ENCODE measurements at places on chromosomes 4 and X.

- DNase-seq, result no peak
Measured at GRCh38 chr4:104394406-104395167, 100.1 kb downstream of the CXXC4 start.

DNA sequence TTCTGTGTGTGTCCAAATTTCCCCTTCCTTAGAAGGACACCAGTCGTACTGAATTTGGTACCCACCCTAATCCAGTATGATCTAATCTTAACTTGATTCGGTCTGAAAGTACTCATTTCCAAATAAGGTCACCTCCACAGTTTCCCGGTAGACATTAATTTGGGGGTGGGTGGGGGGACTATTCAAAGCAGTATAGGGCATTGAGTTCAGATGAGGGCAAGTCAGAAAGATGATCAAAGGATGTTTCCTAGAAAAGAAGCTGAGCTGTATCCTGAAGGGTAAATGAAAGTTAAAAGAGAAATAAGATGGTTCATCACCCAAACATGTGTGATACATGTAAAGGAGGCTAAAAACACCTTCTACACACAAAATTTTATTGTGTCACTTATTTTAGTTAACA lies 42.0 kb upstream of the SCRG1 start:
- DNase-seq, result no peak

- no peak for DNase-seq
Measured at GRCh38 chr4:153676486-153676885, 7.6 kb upstream of the TLR2 start.

GRCh38 chr4:15314974-15315373 lies 112.9 kb upstream of the C1QTNF7 start:
- no peak for DNase-seq

- no peak for DNase-seq
Measured at GRCh38 chr4:92501456-92501855, 197.7 kb downstream of the GRID2 start.

DNA sequence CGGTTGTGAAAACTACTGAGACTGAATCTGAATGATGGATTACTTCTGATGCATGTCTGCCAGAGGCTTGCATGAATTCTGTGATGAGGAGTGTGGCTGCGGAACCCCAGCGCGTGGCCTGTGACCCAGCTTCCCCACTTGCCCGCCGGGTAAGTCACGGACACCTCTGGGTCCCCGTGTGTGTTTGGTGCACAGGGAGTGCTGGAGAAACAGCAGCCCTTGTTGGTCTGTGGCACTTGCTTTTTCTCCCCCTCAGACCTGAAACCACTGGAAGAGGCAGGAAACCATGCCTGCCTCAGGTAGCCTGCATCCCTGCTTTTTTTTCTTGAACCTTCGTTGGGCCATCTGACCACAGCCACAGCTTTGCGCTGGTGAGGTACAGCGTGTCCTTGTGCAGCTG lies 51.9 kb upstream of the TADA2B start:
- DNase-seq, result no peak

DNA sequence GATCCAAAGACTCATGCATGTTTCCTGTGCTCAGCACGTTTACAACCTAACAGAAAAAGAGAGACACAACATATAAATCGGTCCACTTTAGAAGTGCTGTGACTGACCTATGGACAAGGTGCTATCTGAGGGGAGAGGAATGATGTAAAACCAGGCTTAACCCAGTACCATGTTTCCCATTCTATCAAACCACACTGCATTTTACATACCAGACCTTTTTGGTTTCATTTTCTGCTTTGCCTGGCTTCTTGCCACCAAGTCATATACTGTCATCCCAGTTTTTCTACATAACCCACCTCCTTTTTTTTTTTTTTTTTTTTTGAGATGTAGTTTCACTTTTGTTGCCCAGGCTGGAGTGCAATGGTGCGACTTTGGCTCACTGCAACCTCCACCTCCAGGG lies 82.2 kb downstream of the KLF8 start:
- DNase-seq, result no peak

- DNase-seq, result no peak
Measured at GRCh38 chrX:24774650-24775049, 80.9 kb downstream of the POLA1 start.

- DNase-seq, result peak; percentile 30
Measured at GRCh38 chrX:125205133-125205917, 114.3 kb upstream of the TEX13C start.

GRCh38 chr4:88008122-88008742 lies 797 bp downstream of the PKD2 start:
- peak; percentile 67 for DNase-seq

DNA sequence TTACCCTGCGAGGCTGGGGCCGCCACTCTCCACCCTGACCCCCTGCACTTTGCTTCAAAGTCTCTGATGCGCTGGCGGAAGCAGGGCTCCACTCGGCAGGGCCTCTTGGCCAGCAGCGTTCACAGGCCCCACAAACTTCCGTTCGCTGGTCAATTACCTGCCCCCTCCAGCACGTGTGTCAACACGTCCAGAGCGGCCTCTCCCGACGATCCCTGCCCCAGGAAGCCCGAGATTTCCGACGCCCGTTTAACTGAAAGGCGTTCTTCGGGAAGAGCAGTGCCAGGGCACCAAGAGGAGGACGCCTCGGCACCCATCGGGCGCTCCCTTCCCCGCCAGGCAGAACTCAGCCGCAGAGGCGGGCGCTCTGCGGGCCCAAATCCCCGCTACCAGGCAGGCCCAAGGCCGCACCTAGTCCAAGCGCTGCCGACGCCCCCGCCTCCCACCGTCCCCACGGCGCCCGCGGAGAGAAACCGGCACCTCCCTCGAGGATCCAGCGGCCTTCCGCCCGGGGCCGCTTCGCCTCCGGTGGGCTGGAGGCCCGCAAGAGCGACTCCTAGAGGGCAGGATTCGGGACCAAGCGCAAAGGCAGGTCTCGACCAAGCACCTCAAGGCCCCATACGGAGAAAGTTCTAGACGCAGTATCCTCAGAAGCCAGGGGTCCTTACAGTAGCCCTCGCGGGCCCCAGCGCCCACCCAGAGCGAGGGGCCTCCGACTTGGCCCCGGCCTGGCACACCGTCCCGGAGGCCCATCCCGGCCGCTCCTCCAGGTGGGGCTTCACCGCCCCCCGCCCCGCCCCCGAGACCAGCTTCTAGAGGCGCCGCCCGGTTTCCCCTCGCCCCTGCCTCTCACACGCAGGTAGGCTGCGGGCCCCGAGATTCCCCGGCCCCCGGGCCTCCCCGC lies 586 bp downstream of the BCAP31 start:
- DNase-seq, result peak; percentile 70

DNA sequence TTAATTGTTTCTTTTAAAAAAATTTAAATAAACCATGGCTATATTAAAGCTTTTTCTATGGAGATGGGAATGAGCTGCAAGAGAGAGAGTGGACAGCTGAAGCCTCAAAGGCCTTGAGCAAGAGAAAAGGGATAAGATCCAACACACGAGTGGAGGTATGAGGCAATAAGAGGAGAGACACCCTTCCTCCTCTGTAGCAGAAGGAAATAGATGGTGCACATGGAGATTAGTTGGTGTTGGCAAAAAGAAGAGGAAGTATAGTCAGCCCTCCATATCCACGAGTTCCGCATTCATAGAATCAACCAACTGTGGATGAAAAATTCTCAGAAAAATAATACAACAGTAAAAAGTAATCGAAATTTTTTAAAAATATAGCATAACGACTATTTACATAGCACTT lies 3.2 kb downstream of the CXorf38 start:
- DNase-seq, result no peak

DNA sequence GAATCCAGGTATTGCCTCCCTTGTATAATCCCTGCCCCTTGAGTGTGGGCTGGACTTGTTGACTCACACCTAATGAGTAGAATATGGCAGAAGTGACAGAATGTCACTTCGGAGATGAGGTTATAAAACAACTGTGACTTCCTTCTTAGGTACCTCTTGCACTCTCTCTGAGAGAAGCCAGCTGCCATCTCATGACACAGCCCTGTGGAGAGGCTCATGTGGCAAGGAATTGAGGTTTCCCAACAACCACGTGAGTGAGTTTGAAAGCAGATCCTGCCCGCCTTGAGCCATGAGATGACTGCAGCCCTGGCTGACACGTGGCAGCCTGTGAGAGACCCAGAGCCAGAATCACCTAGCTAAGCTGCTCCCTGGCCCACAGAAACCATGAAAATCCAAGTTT lies 13.5 kb downstream of the ASB11 start:
- no peak for DNase-seq

DNA sequence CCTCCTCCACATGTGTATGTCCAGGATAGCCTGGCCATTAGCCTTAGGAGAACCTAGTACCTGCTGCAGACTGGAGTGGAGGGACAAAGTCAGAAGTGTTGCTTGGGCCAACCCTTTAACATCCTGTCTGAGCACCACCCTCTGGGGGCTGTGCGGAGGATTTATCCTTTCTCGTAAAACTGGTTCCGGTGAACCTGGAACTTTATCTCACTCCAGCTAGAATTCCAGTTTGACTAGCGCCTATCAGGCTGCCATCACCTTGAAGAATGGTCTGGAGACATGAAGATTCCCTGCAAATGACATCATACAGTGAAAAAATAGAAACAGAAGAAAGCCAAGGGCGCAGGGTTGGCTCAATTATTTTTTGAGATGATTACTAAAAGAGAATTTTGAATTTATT lies 4.0 kb downstream of the TCEAL8 start:
- DNase-seq, result no peak

- no peak for DNase-seq
Measured at GRCh38 chrX:24023972-24024669, 2.9 kb downstream of the KLHL15 start.

DNA sequence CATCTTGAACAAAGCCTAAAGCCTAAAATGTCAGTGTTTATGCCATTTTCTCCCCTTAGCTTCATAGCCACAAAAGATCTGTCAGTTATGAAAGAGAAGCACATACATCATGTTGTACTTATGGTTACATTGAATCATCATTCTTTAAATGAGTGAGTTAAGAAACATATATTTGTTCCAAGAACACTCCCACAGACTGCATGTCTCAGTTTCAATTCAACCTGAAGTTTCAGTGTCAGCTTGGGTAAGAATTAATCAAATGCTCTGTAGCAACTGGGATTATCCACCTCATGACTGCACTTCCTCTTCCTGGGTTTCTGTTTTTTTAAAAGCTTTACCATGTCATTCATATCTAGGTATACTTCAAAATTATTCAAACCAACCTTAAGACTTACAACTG lies 3.9 kb upstream of the TMPRSS11B start:
- DNase-seq, result peak; percentile 31

DNA sequence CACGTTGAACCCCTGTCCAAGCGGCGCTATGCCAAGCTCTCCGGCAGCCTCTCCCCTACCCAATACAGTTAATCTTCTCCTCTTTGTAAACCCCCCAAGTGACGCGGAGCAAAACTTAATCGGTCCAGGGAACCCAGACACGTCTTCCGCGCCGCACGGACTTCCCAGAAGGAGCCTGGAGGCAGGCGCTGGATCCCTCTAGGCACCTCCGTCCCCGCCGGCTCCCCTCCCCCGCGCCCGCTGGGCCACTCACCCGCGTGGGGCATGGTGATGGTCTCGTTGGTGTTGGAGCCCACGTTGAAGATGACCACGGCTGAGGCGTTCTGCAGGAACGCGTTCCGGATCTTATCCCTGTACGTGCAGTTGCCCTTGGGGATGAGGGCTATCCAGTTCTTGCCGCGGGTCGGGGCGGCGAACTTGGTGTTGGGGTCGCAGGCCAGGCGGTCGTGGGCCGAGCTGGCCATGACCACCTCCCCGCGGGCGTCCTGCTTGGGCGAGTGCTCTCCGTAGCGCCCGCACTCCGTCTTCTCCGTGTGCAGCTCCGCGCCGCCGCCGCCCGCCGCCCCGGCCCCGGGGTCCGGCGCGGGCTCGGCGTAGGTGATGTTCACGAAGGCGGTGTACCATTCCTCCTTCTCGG lies 1.1 kb downstream of the RNF150 start:
- no peak for DNase-seq

DNA sequence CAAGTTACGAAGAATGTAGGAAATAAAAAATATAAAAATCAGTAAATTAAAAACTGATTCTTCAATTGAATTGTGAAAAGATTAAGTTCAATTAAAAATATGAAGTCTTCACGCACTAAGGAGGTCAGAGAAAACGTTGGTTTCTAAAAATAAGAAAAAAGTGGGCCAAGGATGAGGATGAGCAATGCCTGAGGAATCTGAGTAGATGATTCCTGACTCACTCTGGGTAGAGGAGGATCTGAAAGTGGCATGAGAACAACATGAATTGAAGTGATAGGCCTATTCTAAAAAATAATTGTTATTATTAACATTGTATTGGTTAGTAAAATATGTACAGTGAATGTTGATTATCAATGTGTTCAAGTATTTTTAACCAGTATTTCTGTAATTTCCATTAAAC lies 444.2 kb downstream of the GRIA2 start:
- DNase-seq, result no peak

DNA sequence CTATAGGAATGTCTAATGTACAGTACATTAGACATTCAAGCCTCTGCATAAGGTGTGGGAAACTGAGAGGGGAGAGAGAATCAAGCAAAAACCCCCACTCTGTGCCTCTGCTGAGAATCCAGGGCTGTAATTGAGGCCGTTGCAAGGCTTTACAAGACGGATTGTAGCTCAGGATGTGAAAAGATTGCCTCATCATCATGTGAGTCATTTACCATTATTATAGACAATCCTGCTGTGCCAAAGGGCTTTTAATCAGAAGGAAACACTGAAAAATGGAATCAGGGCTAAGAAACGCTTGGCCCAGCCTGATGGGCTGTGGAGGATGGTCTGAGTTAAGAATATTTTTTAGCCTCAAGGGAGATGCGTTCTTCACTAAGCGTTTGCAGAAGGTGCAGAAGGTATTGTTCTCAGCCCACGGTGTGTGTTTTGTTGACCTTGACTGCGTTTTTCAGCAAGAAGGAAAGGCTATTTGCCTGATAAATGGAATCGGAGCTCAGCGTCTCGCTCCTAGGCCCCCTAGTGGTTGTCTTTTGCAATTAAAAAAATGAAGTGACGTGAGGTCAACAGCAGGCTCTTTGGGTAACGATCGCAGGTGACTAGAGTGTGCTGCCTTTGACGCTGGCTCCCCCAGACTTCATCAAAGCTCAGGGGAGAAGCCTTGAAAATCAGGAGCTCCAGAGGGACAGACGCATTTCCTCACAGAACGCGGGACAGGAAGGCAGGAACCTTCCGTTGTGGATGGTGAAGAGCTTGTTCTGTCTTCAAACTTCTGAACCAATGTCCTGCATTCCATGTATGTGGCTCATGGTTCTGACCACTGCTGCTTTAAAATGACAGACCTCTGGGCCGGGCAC lies 18.1 kb upstream of the CHRNA9 start:
- DNase-seq, result peak; percentile 69

DNA sequence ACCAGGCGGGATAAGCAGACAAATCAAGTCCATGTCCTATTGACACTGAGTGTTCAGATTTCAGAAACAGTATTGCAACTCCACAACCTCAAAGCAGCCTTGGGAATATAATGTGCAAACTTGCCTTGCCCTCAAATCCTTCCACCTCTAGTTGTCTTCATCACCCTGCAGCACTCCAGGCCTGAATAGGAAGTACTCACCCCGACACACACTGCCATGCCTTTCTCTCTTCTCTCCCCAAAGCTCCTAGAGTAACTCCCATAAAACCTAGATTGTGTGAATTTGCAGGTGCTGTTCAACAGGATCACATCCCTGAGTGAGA lies 19.6 kb downstream of the ACSL1 start:
- no peak for DNase-seq

DNA sequence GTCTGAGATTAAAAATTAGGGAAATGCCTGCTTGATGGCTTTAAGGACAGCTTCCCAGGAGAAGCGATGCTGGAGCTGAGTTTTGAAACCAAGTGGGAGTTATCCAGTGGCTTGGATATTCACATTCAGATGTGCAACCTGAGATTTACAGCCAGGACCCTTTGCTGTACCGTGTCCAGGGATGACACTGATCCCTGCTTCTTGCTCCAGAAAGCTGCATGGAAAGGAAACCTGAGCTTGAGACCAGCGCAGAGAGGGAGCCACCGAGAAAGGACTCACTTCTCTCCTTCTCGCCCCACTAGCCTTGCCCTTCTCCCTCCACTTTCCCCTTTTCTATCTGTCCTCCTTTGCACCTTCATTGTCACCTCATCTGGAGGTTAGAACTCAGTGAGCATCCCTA lies 254.5 kb upstream of the PPARGC1A start:
- DNase-seq, result no peak
